ENCODE measurements at places on chromosomes 11 and 22.

GRCh38 chr11:65493367-65494176 is 5.3 kb upstream of the MALAT1 start:
- DNase-seq, result no peak

- DNase-seq, result no peak
Observed at GRCh38 chr22:42972649-42973535, 42.1 kb downstream of the PACSIN2 start.

GRCh38 chr22:27231266-27231665 is 570.3 kb downstream of the MN1 start:
- DNase-seq, result no peak

- DNase-seq, result no peak
Observed at GRCh38 chr11:88101881-88102597, 73.2 kb downstream of the RAB38 start.

DNA sequence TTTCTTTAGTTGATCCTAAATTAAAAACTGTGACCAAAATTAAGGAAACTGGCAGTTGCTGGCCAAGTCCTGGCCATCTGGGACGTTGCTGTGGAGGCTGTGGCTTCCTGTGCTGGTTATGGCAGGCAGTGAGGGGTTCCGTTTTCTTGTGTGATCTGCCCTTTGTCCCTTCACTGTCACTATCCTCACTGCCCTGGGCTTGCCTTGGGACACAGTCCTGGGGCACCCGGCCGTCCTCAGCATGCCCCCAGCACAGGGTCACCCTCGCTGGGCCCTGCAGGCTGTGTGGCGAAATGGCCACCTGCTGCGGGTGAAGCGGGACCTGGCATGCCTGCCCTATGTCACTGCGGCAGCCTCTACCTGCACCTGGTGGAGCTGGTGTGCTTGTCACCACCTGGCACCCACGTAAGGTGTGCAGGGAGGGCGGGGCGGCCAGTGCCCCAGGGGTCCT is 52.5 kb upstream of the SLC22A12 start:
- no peak for DNase-seq

DNA sequence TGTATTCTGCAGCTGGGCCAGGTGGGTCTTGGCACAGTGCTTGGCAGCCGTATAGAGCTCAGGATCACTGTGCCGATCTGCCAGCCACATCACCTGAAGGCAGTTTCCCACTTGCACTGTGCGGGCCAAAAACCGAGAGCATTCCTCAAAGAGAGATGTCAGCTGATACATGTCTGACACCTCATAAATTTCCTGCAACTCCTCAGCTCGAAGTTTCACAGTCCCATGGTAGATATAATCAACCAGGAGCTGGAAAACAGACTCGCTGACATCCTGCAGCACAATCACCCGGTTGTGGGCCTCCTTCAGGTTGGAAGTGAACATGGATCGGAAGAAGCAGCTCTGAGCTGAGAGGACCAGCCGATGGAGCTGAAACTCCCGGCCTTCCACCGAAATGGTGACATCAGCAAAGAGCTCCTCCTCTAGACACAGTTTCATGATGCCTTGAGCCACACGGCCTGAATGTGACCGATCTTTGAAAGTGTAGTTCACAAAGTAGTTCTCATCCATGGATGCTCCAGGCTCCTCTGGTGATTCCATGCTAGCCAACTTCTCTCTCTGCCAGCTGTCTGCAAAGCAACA is 1.2 kb downstream of the KBTBD4 start:
- DNase-seq, result no peak

- DNase-seq, result no peak
Observed at GRCh38 chr11:129766898-129767604, 48.6 kb upstream of the TMEM45B start.

GRCh38 chr11:118791111-118791960 is at the start of gene DDX6:
TSS of gene DDX6 (minus strand) at chr11:118791164. CDS start at chr11:118786251, 4,913 bp downstream.
- DNase-seq, result peak; percentile 91

DNA sequence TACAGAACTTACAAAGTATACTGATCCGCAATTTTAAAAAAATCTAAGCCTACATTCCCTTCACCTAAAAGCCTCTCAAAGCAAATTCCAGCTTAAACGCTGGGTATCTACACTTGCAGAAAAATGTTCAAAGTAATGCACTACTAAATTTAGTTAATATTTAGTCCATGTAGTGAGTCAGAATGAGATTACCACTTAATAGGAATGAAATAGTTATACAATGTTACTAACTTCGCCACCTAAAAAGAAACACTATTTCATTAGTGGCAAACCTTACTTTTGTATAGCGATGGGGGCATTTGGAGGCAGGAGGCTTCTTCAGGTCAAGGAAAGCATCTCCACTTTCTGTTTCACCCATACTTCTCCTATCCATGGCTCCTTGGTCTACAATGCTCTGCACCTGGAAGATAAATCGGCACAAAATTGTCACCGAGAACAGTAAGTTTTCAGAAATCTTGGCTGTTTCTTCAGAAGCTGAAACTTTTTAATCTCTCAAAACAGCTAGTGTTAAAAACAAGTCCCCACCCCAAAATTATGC is 1.2 kb downstream of the EIF4ENIF1 start:
- DNase-seq, result no peak

DNA sequence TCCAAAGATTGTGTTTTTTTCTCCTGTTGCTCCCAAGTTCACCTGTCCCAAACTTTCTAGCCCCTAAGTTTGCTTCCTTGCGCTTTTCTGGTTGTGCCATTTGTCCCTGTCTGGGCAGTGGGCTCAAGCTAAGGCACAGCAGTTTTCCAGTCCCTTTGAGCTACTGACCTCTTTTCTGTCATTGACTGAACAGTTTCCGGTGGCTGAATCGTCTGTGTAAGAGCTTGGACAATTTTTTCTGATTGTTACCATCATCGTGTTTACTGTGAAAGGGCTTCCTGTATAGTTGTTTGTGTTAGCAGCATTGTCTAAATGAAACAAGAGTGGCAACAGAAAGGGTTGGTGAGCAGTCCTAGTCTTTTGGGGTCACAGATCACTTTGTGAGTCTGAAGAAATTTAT is 49.8 kb downstream of the BMAL1 start:
- DNase-seq, result no peak

DNA sequence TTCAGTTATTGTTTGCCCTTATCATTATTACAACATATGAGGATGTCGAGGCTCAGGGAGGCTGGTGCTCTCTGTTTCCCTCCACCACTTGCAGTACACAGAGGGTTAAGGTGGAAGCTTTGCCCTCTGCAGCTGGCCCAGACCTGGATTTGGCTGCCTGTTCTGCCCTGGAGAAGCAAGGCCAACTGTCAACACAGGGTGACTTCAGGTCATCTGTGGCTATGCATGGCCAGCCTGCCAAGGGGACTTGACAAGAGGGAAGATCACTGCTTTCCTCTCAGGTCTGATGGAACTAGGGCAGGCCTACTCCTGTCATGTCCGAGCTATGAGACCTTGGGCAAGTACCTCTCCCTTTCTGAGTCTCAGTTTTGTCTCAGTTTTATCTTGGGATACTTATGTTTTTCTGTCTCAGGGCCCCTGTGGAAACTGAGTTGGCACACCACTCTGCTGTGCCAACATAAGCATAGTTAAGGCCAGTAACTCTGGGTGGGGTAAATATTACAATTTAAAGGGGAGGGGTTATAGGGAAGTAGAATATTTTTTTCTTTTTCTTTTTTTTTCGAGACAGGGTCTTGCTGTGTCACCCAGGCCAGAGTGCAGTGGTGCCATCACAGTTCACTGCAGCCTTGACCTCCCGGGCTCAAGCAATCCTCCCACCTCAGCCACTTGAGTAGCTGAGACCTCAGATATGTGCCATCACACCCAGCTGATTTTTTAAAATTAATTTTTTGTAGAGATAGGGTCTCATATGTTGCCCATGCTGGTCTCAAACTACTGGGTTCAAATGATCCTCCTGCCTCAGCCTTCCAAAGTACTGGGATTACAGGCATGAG is 2.4 kb upstream of the THRSP start:
- DNase-seq, result no peak

- DNase-seq, result no peak
Observed at GRCh38 chr22:19183216-19183615, 4.7 kb upstream of the SLC25A1 start.

DNA sequence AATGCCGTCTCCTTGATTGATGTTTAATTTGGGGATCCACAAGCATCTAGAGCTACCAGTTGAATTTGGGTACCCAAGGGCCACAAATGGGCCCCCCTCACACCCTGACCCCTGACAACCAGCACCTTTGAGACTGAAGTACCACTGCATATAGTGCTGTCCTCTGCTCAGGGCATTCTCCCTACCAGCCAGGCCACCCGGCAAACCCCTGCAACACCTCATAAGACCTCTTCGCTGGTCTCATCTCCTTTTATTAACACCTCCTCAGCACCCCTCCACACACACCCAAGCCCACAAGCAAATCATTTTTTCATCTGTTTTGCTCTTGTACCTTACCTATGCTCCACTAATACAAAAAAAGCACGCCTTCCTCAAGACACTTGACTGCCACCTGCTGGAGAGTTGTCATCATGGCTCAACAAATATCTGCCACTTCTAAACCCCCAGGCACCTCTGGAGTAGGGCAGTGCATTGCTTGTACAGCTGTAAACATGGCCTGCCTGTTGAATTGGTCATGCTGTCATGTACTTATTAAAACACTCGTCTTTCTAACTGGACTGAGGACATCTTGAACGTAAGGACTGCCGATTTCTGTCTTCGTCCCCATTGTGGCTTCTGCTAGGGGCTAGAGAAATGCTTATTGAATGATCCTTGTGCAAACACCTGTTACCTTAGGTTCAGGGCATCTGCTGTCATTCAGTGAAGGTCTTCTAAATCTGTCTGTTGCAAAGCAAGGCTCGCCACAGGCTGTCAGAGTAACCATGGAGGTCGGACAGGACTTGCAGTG is 66.5 kb downstream of the BMAL1 start:
- peak; percentile 70 for DNase-seq

DNA sequence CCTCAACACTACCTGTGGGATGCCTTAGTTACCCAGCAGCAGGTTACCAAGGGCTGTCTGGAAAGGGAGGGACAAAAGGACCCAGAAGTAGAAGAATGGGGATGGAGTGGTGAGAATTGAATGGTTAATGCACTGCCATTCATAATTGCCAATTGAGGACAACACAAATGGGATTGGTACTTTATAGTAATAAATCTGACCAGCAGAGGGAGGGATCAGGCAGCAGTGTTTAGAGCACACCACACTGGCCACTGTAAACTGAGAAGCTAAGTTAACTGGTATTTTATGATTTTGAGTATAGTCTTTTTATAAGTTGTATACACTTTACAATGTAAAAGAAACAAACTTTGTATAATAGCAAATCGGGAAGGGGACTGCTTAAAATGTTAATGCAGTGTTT is 10.7 kb downstream of the TBRG1 start:
- no peak for DNase-seq

DNA sequence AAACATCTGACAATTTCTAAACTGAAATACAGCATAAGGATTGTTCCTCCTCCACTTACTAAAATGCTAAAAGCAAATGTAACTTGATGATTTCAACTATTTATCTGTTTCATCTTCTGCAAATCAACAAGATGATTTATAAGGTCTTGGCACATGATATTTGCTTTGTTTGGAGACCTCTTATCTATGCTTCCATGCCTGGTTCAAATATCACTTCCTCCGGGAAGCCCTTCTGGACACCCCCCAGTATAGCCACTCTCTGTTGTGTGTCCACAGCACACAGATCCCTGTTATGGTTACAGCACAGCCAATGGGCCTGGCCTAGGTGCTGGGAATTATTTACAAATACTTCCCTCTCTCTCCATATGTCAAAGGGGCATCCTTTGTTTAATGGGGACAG is 114.8 kb downstream of the C11orf58 start:
- DNase-seq, result no peak

GRCh38 chr11:121179306-121179705 is 78.3 kb downstream of the TECTA start:
- DNase-seq, result no peak

- DNase-seq, result no peak
Observed at GRCh38 chr11:62613291-62613778, 278 bp downstream of the ROM1 start.

DNA sequence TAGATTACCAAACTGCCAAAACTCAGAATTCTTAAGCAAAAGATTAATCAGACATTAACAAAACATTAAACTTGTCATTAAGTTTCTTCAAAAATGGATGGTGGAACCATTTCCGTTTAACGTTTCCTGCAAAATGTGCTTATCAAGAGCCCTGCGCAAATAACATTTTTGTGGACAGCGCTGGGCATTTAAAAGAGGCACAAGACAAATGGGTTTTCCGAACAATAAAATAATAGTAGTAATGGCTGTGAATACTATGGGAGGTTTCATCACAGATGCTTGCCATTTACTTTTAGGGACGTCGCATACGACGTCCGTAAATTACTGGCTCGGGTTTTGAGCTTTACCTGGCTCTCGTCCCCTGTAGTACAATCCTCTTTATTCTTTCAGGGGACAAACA is 1.1 kb downstream of the NPAT start:
- DNase-seq, result no peak

GRCh38 chr11:69530278-69531070 is 49.0 kb downstream of the LINC01488 start:
- no peak for DNase-seq

GRCh38 chr11:30741039-30741550 is 154.9 kb upstream of the MPPED2 start:
- no peak for DNase-seq

GRCh38 chr11:27255447-27255828 is 107.6 kb downstream of the CCDC34 start:
- DNase-seq, result no peak

- DNase-seq, result no peak
Observed at GRCh38 chr22:24233816-24234215, 11.1 kb downstream of the GGT5 start.

- DNase-seq, result no peak
Observed at GRCh38 chr22:36964106-36964505, 50.7 kb downstream of the CSF2RB start.

DNA sequence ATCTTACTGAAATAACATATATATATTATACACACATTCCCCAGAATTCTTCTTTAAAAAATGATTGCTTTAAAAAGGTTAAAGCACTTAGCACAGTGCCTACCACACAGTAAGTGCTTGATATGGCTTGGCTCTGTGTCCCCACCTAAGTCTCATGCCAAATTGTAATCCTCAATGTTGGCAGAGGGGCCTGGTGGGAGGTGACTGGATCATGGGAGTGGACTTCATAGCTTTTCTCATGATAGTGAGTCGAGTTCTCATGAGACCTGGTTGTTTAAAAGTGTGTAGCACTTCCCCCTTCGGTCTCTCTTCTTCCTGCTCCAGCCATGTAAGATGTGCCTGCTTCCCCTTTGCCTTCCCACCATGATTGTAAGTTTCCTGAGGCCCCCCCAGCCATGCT is 6.2 kb downstream of the CRYAB start:
- DNase-seq, result no peak

DNA sequence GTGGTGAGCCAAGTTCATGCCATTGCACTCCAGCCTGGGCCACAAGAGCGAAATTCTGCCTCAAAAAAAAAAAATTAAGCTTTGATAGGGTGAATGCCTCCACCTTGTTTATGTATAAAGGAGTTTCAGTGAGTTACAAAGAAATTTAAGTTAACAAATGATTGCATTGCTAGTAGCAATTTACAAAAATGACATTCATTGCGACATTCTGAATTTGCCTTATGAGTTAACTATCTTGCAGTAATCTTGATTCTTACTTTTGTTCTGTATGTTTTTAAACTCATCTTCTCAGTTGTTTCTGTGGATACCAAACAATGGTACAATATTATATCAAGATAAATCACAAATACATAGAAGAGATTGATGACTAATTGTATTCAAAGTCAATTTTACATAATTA is 207.0 kb downstream of the DDX10 start:
- DNase-seq, result no peak

GRCh38 chr22:47902646-47903180 is 1140.3 kb downstream of the TBC1D22A start:
- no peak for DNase-seq

GRCh38 chr22:38138961-38139360 is 28.5 kb upstream of the BAIAP2L2 start:
- no peak for DNase-seq
